ENCODE measurements at places on chromosomes 7 and 10.

DNA sequence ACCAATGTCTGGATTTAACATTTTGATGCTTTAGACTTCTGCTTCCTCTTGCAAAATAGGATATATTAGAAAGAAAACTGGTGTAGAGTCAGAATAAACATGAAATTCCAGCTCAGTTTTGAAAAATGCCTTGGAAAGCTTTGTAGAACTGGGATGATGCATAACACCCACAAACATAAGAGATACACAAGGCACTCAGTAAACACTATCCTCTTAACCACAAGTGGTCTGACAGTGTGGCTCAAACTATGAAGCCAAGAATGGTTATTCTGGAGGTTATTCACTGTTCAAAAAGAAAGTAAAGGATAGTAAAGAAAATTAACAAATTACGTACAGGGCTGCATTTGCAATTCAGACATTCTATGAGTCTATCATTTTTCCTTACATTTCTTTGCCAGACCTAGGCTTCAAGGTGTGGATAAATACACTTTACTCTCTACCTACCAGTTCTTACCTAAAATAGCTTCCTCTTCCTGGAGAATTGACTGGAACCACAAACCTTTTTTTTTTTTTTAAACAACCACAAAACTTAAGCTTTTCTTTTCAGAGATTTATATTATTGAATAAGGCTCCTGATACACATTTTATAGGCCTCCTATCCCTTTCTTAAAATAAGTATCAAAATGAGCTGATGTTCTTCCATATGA lies 9.0 kb upstream of the RSBN1L start:
- no peak for DNase-seq

DNA sequence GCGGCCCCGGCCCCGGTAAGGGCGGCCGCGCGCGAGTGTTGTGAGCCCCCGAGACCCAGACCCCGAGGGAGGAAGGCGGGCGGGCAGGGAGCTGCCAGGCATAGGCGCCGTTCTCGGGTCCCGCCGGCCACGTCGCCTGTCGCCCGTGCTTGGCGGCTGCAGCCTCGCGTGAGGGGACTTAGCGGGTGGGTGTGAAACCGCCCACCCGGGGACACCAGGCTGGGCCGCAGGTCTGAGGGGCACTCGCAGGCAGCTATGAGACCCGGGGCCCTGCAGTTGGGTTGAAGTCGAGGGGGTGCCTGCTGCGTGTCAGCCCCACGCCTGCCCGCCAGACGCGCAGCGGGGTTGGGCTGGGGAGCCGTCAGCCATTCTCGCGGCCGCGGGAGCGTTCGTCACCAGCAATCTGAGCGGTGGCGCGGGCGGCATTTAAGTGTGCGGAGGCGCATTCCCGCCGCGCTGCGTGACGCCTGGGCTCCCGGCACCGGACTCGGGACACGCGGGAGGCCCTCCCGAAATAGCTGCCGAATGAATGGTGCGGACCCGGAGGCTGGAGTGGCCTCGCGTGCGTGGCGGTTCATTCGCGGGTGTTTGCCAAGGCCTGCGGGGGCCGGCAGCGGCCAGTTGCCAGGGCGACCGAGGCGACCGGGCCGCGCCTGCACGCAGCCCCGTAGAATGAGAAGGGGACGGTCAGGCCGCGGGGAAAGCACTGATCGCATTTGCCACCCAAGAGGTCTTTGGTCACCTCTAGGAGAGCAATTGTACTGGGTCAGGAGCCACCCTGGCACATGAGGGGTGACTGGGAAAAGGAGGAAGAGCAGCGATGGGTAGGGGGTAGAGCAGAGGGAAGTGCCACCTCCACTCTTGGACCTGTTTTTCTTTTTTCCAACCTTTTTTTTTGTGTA lies 750 bp downstream of the ZNF398 start:
- DNase-seq, result peak; percentile 58

- no peak for DNase-seq
Observed at GRCh38 chr7:101547916-101548661, 81.0 kb downstream of the MYL10 start.

DNA sequence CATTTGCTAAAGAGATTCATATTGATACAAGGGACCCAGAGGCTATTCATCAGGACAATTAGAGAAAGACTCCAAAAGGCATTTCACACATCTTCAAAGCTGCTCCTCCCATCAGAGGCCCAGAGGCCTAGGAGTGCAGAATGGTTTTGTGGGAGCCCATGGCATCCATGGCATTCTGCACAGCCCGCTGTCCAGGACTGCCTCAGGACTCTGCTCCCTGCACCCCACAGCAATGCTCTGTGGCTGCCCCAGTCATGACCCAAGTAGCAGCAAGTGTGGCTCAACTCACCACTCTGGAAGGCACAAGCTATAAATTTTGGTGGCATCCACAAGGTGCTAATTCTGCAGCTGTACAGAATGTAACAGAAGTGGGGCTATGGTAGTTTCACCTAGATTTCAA lies 38.5 kb downstream of the ZNF438 start:
- no peak for DNase-seq

- no peak for DNase-seq
Observed at GRCh38 chr10:115945701-115946445, 327.1 kb downstream of the GFRA1 start.

DNA sequence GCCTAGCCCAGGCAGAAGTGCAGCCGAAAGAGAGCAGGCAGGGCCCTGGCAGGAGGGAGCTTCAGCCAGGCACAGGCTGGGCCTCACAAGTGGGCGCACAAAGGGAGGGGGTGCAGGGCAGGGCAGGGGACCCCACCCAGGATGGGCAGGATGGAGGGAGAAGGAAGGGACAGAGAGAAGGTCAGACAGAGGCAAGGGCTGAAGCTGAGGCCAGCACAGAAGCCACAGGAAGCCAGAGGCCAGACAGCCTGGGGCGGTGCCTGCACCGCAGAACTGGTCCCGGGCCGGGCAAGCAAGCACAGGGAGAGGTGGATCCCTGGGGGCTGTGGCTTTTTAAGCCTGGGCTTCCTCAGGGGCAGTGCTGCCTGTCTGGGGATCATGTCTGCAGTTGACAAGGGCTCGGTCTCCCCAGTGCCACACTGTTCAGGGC lies 16.7 kb downstream of the NOS3 start:
- no peak for DNase-seq

- no peak for DNase-seq
Observed at GRCh38 chr7:139725858-139726484, 51.8 kb downstream of the HIPK2 start.

- DNase-seq, result no peak
Observed at GRCh38 chr10:72245949-72246525, 27.7 kb upstream of the DDIT4 start.

GRCh38 chr7:140316165-140316661 lies 82.1 kb downstream of the SLC37A3 start:
- DNase-seq, result no peak

DNA sequence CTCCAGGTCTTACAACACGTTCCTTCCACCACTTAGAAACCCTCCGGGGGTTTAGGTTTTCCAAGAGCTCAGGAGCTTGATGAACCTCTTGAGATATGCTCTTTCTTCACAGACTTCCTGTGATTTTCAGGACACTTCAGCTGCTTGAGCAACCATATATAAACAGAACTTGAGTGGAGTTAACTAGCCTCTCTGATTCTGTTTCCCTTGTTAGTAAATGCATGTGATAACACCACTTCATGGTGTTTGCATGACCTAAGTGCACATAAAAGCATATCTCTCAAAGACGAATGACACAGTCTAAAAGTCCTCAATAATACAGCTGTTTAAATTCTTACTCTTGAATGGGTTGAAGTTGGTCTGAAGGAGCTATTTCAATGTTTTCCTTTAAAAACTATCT lies 9.9 kb downstream of the PRR15 start:
- DNase-seq, result no peak

DNA sequence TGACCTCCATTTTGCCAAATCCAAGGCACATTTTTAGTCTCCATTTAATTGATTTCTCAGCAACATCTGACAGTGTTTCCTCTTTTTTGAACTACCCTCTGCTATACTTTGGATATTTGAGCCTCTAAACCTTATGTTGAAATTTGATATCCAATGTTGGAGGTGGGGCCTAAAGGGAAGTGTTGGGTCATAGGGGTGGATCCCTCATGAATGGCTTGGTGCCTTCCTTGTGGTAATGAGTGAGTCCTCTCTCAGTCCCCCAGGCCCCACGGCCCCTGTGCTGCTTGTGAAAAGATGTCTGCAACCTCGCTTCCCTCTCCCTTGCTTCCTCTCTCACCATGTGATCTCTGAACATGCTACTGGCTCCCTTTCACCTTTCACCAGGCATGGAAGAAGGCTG lies 96.8 kb upstream of the DGKB start:
- DNase-seq, result no peak

GRCh38 chr7:30214651-30215137 lies 69.7 kb upstream of the ZNRF2 start:
- DNase-seq, result no peak

- no peak for DNase-seq
Observed at GRCh38 chr7:98178321-98178720, 32.9 kb upstream of the BHLHA15 start.

- peak; percentile 4 for DNase-seq
Observed at GRCh38 chr10:5434017-5434753, 21.8 kb downstream of the NET1 start.

GRCh38 chr7:23598296-23598695 lies 1.1 kb downstream of the CCDC126 start:
- no peak for DNase-seq

GRCh38 chr7:36638586-36639263 lies 85.6 kb downstream of the AOAH start:
- DNase-seq, result no peak

GRCh38 chr7:75033064-75033463 lies 40.5 kb downstream of the RCC1L start:
- no peak for DNase-seq

DNA sequence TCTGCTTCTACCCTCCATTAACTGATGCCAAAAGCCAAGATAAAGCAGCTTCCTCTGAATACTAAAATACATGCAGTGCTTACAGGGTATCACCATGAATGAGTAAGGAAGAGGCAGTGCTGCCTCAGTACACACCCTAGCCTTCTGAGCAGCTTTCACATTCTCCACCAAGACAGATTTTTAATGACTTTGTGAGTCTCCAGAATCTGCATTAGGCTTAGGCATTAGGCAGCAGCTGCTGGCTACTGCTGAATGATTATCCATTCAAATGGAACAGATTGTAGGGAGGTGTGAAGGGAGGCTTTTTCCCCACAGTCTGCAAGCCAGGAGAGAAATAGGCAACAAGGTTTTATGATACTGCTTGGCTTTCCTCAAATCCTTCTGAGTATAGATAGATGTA lies 1226.7 kb upstream of the LRRN3 start:
- DNase-seq, result no peak
